Central memory CD8-positive, alpha-beta T cell (primary cell): ENCODE measurements at places on chromosomes 5 and 9.

GRCh38 chr9:73869264-73869663 lies 627.9 kb upstream of the RORB start:
- no peak for DNase-seq

GRCh38 chr5:37506722-37507121 lies 127.6 kb downstream of the WDR70 start:
- no peak for DNase-seq

GRCh38 chr9:33438926-33439680 lies 8.3 kb downstream of the AQP3 start:
- DNase-seq = no peak

- no peak for DNase-seq
Observed at GRCh38 chr5:114448481-114448880, 86.6 kb downstream of the KCNN2 start.

GRCh38 chr5:154534457-154535050 lies 56.5 kb upstream of the HAND1 start:
- no peak for DNase-seq

- no peak for DNase-seq
Observed at GRCh38 chr5:111231119-111231518, 6.9 kb downstream of the CAMK4 start.

GRCh38 chr5:39231705-39232525 lies 12.6 kb upstream of the FYB1 start:
- DNase-seq = no peak

DNA sequence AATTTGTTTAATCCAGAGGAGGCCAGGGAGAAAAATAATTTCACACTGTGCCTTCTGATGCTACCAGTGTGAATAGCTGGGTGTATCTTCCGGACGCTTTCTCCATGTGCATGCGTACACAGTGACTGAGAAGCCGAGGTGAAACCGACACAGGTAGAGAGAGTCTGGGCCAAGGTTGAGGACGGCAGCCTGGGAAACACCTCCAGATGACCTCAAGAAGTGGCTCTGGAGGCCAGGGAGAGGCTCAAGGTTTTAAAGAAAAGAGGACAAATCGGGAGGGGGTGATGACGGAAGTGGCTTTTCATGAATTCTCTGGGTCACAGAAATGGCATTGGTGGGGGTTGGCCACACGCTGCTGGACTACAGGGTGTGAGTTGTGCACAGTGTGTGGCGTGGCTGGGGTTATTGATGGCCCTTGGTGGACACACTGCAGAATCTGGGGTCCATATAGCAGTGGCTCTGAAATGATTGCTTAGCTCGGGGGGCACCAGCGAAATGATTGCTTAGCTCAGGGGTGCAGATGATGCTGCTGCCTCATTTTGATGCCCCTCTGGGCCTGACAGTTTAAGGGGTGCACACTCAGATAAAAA lies 34.1 kb upstream of the LRRC14B start:
- no peak for DNase-seq

DNA sequence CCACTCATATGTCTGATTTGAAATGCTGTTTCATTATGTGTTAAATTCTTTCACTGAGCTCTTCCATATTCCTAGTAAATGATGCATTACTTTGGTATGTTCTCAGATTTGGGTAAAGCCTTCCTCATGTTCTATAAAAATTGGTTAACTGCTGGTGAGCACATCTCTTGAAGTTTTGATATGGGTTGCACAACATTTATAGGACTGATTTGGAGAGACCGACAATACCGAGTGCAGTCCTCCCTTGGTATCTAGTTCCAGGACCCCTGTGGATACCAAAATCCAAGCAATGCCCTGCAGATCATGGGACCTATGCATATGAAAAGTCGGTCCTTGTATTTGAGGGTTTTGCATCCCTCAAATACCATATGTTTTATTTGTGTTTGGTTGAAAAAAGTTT lies 37.8 kb downstream of the WDR36 start:
- DNase-seq = no peak

DNA sequence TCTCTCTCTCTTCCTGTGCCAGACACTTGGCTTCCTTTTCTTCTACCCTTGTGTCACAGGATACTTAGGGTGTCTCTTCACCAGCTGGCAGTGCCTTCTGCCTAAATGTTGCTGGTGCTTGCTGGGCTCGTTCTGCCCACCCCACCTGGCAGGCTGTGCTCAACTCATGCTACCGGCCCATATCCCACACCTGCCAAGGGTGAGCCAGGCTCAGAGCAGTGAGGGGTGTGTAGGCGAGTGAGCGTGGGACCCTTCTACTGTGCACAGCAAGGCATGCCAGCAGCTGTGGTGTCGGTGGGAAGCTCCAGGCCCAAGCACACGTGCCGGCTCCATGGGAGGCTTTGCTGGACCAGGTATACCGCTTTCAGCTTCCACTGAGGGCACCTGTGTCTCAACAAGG lies 1626.7 kb upstream of the ACO1 start:
- DNase-seq = no peak

GRCh38 chr9:131835151-131835910 lies 95.5 kb upstream of the RAPGEF1 start:
- DNase-seq = no peak

- DNase-seq = no peak
Observed at GRCh38 chr9:84755380-84755779, 85.9 kb downstream of the NTRK2 start.

DNA sequence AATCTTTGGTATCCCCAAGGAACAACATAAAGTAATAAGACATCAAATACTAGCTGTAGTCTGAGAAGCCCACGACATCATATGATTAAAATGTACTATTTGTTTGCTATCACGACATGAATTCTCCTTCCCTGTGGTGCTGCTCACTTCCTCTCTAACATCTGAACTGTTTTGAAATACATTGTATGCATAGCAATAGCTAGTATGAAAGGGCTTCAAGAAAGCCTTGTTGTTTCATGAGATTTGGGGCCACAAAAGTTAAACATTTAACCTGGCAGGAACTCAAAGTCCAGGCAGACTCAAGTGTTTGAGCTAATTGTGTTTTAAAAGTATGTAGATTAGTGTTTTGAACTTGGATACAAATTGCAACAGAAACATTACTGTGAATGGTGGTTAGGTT lies 237.4 kb upstream of the PTGER4 start:
- DNase-seq = no peak

- DNase-seq = no peak
Observed at GRCh38 chr5:11894992-11895391, 9.3 kb downstream of the CTNND2 start.

- no peak for DNase-seq
Observed at GRCh38 chr9:137516144-137516917, 33.9 kb downstream of the PNPLA7 start.

DNA sequence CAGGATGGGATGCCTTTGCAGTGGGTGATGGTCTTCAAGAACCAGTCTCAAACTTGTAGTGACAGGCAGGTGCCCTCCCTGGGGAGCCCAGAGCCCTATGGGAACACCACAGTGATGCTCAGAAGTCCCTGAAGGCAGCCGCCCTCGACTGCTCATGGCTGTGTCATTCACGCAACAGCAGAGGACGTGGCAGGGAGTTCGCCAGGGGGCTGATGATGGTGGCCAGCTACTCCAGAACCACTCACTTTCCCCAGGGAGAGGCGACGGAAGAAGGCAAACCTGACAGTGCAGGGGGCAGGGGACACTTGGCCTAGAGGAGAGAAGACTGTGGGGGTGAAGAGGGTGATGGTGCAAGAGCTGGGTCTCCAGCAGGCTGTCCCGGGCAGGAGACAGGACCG lies 4.0 kb downstream of the IL13 start:
- DNase-seq = no peak

DNA sequence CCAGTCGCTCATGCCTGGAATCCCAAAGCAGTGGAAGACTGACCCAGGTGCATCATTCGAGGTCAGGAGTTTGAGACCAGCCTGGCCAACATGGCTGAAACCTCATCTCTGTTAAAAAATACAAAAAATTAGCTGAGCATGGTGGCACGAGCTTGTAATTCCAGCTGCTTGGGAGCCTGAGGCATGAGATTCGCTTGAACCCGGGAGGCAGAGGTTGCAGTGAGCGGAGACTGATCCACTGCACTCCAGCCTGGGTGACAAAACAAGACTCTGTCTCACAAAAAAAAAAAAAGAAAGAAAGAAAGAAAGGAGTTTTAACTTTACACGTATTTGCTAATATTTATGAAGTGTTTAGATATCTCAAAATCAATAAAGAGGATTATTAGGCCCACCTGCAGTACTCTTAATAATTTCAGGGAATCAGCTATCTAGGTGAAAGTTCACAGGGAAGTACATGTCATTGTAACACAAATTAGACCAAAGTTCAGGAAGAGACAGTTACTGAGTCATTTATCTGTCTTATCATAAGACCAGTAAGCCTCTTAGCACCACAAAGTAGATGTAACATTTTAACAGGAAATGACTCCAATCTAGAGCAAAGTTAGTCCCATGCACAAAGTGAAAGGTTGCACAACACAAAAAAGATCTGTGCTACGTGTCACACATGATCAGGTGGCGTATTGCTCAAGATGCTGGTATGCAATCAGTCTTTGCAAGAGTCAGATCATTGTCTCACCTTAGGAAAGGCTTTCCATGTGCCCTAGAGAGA lies 34.1 kb upstream of the PLIN2 start:
- DNase-seq = no peak

DNA sequence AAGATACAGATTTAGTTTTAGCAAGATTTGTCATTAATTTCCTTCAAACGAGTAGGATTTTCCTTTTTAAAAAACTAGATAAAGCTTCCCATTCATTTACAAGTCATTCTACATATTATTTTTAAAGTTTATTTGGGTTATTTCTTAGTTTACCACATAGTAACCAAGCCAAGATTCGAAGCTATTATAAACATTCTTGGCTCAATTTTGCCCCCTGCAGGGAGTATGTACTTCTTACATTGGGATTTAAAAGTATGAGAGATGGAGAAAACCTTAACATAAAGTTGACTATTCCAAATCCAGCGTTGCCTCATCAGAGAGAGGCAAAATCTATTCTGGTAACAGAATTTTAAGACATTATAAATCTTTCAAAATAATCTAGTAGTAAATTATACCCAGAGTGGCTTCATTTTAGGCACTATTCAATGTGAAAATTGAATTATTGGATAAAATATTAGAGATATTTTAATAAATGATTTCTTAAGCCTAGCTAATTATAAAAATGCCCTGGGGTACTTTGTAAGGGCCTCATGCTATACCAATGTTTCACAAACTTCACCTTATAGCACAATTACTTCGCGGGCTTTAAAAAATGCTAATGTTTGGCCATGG lies 39.1 kb downstream of the FBN2 start:
- DNase-seq = no peak

DNA sequence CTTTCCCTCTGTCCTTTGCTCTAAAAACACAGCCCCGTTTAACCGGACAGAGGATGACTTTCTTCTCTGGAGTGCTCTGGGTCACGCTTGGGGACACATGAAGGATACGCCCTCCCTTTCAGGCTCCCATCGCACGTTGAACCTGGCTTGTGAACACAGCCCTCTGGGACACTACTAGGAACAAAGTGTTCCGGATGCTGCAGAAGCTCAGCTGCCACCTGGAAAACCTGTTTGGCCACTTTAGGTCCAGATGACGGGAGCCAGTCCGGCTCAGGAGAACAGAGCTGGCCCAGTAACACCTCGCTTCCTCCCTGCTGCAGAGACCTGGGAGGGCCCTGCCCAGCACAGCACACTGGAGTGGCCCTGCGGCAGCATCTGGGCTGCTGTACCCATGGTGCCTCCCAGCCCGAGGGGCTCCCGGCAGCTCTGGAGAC lies 60.1 kb downstream of the GADD45G start:
- DNase-seq = no peak

GRCh38 chr5:135400866-135401265 lies 1.8 kb upstream of the MACROH2A1 start:
- DNase-seq = no peak

- no peak for DNase-seq
Observed at GRCh38 chr5:53972314-53972713, 338.1 kb downstream of the ARL15 start.

DNA sequence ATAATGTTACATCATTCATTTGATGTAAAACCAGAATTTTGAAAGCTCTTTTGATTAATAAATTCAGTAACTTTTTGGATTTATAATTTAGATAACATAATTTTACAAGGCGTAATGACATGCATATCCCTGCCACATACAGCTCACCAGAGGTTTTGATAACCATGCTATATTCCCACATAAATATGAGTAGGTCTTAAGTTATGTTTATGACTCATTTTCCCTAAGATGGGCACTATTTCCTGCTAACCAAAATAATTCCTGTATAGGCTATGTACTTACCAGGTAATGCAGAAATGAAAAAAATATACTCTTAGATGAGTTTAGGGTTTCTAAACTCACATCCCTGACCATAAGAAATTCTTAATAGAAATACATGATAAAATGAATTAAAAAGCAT lies 93.9 kb upstream of the EDIL3 start:
- DNase-seq = no peak

GRCh38 chr5:141492168-141492885 lies 3.4 kb downstream of the PCDHGC5 start:
- DNase-seq = no peak

GRCh38 chr9:82720515-82720914 lies 342.4 kb downstream of the RASEF start:
- no peak for DNase-seq
